ENCODE measurements at places on chromosomes 12 and 14.
A peak's percentile ranks its signal among the peaks of the same experiment; 100 is the strongest.

DNA sequence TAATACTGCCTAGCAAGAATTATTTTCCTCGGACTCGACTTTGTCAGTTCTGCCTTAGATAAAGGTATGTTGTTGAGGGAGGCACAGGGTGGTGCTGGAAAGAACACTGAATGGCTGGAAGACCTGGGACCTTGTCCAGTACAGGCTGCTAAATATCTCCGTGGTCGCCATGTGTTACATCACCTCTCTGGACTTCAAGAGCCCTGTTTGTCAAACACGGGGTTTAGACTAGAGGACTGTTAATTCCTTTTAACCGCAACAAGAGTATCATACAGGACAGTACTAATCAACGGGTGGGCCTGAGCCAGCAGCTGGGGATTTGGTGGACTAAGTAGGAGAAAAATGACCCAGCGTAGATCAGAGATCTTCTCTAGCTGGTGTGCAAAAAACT is 476.3 kb downstream of the LRIG3 start:
- DNase-seq: no peak

DNA sequence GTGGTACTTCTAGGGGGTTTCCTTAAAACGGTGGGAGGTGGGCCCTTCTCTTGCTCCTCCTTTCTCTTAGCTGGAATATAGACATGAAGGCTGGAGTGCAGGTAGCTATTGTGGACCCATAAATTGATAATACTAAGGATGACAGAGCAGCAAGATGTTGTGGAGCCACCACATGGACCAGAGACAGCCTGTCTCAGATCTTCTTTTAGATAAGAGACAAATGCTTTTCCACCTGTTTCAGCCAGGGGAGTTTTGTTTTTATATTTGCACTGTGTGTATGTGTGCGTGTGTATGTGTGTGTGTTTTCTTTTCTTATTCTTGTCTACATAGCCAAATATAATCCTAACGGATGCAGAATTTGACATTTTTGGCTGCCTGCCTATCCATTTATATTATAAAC is 62.9 kb upstream of the HIF1A start:
- no peak for DNase-seq

DNA sequence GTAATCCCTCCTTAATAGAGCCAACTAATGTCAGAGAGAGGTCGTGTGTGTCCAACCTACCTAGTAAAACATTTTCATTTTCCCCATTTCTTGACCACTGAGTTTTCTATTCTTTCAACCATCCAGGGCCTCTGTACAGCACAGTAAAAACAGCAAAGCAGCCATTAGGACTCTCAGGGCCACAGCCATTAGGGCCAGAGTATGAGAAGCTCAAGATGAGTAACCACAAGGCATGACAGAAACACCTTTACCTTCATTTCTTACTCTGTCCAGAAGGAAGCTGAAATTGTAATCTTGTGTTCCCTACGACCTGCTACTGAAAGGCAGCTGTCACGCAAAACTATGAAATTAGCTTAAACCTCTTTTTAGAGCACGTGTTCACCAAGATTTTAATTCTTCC is 2.3 kb downstream of the SPPL3 start:
- DNase-seq: no peak

- DNase-seq: no peak
Measured at GRCh38 chr12:103441437-103442181, 54.2 kb downstream of the C12orf42 start.

DNA sequence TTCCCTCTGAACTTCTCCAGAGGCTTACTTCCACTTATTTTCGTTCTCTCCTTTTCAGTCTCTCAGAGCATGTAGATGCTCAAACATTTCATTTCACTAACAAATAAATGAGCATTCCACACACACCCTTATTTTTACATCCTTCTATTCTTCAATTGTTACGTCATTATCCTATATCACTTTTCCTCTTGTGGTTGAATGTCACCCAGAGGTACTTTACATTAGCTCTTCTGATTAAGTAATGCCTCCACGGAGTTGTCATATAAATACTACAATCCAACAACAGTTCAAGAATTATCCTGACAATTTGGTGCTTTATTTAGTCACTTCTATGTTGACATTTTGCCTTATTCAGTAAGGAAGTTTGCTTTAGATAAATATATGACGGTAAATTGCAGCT is 18.4 kb downstream of the FAR2 start:
- DNase-seq: no peak

DNA sequence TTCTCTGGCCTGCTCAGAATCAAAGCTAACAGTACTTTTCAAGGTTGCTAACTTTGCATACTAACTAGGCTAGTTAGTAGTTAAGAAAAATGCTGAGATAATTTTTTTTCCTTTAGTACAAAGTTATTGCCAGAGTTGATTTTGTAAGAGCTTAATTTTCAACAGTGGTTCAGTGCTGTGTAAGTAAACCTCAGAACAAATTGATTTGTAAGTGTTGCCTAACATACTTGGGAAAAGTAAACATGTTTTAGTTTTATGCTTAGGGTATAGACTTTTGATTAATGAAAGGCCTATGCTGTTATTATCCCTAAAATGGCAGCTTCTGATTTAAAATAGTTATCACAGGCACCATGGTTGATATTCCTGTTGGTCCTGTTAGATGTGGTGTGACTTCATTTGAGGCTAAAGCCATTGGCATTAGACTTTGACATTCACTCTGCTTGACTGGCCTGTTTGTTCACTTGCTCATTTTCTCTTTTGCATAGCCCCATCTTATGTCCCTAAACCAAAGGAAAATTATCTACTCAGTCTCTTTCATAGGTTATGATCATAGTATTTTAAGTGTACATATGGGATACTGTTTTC is 5.2 kb downstream of the CMAS start:
- no peak for DNase-seq

- DNase-seq: no peak
Measured at GRCh38 chr12:95630496-95630895, 79.2 kb upstream of the USP44 start.

DNA sequence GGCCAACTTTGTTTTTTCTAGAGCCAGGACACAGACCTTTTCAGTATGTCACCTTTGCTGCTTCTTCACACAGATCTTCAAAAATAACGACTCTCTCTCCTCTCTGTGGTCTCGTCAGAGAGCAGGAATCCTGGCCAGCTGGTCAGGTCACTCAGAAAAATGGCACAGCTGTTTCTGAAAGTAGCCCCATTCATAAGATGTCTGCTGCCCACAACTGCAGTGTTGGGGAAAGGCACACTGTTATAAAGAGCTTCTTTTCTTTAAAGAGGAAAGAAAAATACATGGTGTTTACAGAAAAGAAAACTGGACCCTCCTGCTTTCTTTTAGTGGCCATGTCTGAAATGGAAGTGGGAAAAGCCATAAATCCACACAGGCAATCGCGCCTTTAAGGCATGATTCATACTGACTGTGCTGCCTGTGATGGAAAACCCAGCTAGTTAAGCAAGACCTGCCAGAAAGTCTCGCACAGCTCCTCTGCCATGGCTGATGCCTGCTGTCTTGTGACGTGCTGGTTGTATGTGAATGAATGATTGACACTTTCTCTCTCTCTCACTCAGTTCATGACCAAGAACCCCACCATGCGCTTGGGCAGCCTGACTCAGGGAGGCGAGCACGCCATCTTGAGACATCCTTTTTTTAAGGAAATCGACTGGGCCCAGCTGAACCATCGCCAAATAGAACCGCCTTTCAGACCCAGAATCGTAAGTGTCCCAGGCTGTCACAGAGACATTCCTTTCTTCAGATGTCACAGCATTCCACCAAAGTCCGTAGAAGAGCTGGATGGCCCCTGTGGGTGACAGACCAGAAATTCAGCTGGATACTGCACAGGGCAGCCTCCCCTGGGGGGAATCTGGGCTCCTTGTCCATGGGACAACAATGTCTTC is 147.9 kb upstream of the HIF1A start:
- DNase-seq: no peak

DNA sequence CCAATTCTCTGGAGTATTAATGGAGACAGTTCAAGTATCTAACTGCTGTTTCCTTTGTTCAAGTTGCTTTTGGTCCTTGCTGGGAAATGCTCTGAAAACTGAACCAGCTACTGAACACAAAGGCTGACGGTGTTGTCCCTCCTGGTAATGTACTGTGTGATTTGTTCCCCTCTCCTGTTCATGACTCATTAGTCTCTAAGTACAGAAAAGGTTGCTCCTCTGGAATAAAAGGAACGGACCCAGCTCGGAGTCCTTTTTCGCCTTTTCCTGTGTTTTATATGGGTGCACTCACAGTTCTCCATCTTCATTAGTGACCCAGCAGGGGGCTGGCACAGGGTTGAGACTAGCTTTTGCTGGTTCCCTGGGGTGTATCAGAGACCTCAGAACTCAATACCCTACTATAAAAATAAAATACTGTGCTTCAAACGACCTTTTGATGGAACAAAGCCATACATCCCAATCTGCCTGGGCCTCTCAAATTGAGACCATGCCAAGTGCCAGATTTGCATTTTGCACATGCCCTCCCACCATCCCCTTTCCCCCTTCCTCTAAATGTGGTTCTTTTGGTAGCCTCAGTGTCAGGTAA is 269.7 kb downstream of the RAD51B start:
- DNase-seq: no peak

GRCh38 chr14:72758420-72758819 is 135.5 kb downstream of the DPF3 start:
- no peak for DNase-seq

- DNase-seq: no peak
Measured at GRCh38 chr12:33551006-33551405, 111.4 kb upstream of the SYT10 start.

GRCh38 chr12:47828976-47829482 is 9.3 kb upstream of the HDAC7 start:
- no peak for DNase-seq

- DNase-seq: no peak
Measured at GRCh38 chr14:59897757-59898383, 22.1 kb upstream of the LRRC9 start.

GRCh38 chr14:92503756-92504491 is 9.7 kb upstream of the RIN3 start:
- no peak for DNase-seq

DNA sequence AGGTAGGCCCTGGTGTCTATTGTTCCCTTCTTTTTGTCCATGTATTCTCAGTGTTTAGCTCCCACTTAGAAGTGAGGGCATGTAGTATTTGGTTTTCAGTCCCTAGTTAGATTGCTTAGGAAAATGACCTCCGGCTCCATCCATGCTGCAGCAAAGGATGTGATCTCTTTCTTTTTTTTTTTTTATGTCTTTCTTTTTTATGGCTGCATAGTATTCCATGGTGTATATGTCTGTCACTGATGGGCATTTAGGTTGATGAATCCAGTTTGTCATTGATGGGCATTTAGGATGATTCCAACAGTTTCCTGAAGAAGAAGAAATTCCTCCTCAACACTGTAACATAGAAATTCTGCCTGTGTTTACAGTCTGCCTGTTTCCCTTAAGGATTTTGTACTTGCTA is 231.1 kb downstream of the CCDC91 start:
- DNase-seq: no peak

DNA sequence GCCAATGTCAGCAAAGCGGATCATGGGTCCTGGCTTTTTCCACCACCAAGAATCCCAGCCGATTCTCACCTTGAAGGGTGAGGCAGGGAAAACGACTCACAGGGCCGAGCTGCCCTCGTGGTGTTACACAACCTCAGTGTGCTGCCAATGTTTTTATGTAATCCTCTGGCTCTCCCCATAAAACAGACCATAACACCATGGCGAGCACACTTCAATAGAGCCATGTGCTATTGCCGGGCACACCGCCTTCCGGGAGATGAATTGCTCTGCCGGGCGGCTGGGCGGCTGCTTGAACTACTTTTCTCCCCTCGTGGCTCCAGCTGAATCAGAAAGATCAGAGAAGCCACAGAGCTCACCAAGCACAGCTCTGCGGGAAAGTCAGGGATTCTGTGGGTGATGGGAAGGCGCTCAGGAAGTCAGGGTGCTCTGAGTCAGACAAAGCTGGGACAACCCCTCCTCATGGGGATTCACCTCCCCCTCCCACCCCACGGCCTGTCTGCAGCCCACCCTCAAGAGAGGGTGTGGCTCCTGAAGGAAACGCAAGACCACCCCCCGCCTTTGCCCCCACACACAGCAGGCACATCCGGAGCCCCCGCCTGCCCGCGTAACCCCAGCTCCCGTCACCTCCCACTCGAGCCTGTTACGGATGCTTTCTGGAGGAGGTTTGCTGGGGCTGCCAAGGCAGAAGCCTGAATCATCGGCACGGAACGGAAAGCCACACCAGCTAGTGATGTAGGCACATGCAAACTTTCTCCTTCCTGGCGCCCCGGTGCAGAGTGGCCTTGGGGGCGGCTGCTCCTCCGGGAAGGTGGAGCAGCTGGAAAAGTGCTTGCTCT is 1.8 kb downstream of the GALNT9 start:
- DNase-seq: peak; percentile 38

DNA sequence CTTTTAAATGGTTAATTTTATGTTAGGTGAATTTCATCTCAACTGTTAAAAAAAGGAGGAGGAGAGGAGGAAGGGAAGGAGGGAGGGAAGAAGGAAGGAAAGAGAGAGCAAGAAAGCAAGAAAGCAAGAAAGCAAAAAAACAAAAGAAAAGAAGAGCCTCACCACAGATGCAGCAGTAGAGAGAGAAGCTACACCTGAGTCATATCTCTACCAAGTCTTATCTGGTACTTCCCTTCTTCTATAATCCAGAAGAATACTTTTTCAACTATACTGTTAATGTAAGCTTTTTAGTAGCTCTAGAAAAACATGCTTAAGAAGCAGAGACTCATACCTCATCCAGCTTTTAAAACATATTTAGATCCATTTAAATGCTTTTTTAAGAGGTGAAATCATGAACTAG is 5.6 kb upstream of the IL26 start:
- no peak for DNase-seq

GRCh38 chr12:33710548-33710947 is 270.9 kb upstream of the SYT10 start:
- no peak for DNase-seq

DNA sequence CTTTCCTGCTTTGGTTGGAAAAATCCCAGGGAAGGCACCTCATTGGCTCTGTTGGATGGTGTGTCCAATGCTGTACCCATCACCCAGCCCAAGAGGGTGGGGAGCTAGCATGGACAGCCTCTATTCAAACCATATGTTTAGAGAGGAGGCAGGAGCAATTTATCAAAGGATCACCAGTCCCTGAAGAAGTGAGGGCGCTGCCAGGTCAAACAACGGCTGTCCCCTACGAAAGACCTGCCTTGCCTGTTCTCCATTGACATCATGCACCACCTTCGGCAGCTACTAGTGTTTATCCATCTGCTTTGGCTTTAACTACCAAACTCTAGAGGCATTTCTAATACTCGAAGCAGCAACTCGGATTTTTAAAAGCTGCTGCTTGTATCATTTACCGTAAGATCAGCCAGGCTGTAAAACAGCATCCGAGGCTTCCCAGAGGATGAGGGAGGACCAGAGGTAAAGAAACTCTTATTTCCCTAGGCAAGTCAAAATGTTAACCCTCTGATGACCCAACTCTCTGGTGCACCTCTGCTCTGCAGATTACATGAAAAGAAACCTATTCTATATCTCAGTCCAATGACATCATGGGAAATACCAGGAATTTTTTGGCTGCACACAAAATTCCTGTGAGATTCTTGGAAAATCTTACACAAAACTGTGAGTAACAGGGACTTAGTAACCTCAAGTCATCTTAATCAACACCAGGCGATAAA is 720.9 kb upstream of the TBX3 start:
- DNase-seq: no peak

DNA sequence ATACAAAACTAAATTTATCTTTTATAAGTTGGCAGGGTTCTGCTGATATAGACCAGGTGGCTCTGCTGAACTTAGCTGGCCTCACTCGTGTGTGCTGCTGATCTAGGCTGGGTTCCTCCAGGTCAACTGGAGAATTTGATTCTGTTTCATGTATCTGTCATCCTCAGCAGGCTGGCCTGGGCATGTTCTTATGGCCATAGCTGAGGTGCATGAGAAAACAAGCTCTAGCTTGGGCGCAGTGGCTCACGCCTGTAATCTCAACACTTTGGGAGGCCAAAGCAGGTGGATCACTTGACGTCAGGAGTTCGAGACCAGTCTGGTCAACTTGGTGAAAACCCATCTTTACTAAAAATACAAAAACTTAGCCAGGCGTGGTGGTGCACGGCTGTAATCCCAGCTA is 24.3 kb upstream of the BCL2L14 start:
- DNase-seq: no peak

All from activated CD8-positive, alpha-beta memory T cell treated with anti-CD3 and anti-CD28 coated beads for 4 hours (primary cell).